ENCODE measurements at places on chromosomes 5 and 9.

- DNase-seq, result no peak
Measured at GRCh38 chr5:169545762-169546161, 37.8 kb upstream of the SPDL1 start.

DNA sequence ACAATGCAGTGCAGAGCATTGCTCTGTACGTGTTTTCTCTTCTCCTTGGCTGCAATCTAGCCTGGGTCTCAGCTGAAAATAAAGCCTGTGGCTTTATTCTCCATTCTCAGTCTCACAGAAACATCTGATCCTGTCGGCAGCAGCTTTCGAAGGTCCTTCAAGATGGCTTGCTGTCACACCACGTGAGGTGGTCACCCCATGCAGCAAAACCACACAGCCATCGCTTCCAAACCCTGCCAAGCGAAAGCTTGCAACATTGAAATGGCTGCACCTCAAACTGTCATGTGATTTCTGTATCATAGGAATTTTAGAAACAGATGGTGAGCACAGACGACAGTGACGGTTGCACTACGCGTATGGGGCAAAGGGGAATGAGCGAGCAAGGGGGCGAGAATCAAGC is 98.5 kb upstream of the SMARCA2 start:
- no peak for DNase-seq

DNA sequence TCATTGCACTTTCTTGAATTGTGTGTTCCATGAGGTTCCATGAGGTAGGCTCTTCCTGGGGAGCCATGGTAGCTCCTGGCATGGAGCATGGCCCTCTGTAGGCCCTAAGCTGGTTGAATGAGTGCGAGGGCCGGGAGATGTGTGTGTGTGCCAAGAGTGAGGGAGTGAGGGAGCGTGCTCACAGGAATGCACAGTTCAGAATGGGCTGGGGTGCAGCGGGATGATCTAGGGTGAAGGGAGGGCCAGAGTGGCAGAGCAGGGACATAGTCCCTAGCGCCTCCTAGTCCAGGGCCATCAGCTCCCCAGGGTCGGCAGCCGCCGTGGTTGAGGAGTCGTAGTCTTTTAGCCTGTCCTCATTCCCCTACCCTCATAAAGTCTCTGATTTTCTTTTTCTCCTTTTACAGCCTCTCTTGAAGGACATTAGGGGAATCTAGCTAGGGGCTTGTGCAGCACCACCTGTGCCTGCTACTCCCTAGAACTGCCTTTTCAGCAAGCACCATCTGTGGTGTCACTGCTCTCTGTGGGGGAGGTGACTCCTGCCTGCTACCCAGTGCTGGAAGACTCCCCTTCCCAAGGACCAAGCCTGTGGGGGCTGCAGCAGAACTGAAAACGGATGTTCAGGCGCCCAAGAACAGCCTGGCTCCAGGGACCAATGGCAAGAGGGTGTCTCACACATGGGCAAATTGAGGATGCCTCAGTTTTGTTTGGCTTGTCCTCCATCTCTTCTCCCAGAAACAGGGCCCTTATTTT is 65.3 kb upstream of the PPARGC1B start:
- no peak for DNase-seq

GRCh38 chr9:93268551-93269314 is 84.8 kb downstream of the WNK2 start:
- DNase-seq, result peak; percentile 43

GRCh38 chr5:153714798-153715197 is 224.3 kb downstream of the GRIA1 start:
- DNase-seq, result no peak

- no peak for DNase-seq
Measured at GRCh38 chr5:95448789-95449188, 57.6 kb downstream of the FAM81B start.

DNA sequence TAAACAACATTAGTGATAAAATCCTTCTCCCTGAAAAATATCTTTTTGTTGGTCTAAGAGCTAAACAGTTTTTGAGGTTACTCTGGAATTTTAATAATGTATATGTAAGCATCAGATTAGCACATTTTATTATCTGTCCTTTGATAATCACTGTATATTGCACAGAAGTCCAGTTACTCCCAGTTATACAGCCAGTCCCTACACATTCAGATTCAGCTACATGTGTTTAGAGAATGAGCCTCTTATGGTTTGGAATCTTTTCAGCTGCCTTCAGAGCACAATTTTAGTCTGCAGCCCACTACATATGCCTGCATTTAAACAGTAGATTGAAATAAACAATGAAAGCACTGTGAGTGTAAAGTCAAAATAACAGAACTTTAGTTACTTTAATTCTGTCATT is 438.2 kb downstream of the ARHGEF28 start:
- no peak for DNase-seq

DNA sequence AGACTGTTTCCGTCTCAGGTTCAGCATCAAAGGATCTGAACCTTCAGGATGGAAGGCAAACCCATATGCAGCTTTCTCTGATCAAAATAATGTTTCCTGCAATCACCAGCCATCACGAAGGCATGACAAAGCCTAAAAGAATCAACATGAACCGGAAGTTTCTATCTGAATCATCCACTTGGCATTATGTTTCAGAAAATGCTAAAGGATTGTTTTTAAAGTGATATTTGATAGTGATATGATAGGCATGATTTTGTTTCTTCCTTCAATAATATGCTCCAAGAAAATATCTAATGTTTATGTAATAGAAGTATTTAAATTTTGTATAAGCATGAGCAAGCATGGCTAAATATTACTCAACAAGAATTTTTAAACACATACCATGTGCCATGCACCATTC is 219.6 kb downstream of the PLK2 start:
- DNase-seq, result no peak

DNA sequence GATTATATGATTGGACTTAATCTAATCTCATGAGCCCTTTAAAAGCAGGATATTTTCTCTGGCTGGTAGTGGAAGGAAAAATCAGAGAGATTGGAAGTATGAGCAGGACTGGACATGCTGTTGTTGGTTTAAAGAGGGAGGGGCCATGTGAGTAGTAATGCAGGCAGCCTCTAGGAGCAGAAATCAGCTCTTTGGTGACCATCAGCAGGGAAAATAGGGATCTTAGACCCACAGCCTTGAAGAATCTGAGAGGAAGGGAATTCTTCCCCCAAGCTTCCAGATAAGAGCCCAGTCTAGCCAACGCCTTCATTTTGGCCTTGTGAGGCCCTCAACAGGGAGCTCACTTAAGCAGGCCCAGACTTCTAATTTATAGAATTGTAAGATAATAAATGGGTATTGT is 9.5 kb downstream of the SH3GL2 start:
- DNase-seq, result no peak

GRCh38 chr9:93898502-93899426 is 56.4 kb downstream of the BARX1 start:
- DNase-seq, result peak; percentile 17

DNA sequence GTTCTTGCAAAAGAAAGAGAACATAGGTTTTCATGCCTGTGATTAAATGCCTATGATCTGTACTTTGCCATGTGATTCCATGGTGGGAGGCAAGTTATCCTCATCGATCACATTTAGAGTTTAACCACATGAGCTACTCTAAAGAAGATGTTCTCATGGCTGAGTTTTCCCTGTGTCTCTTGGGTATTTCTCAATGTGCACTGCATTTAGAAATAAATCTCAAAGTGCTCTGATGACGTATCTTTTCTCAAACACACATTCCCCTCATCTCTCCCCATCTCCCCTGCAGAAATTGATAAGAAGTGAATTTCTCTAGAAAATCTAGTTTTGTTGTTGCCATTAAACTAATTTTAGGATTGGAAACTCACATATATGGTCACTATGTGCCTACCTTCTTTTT is 282.2 kb downstream of the SEMA5A start:
- no peak for DNase-seq

DNA sequence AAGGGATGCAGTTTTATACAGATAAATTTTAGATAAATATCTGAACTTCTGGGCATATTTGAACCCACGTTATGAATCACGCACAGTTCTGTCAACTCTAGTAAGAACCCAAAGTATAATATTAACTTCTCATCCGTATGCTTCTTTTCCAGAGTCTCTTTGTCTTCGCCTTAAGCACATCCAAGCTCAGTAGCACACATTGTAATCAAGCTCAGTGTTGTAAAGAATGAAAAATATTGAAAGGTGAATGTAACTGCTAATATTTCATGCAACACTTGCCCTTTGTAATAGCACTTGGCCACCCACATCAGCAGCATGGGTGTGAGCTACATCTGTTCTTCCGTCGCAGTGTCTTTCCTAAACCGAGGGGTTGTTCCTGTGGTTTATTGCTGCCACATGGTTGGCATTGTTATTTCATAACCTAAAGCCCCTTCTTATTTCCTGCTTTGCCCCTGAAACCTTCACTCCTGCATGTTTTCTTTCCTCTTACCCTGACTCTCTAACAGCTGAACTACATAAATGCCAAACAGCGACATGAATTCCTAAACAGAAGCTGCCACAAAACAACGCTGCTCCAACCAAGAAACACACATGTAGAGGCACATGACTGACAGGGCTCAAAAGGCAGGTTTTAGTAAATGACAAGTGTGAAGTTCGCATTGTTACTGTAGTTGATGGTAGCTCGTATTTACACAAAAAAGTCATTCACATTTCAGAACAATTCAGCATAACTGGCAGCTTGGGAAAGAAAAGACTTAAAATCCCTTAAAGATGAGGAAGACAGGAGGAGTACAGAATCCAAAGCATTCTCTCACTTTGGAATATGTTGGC is 190.1 kb upstream of the MEF2C start:
- no peak for DNase-seq

GRCh38 chr9:91302831-91303230 is 58.9 kb downstream of the AUH start:
- no peak for DNase-seq

- no peak for DNase-seq
Measured at GRCh38 chr5:96919754-96920197, 16.1 kb upstream of the LNPEP start.

DNA sequence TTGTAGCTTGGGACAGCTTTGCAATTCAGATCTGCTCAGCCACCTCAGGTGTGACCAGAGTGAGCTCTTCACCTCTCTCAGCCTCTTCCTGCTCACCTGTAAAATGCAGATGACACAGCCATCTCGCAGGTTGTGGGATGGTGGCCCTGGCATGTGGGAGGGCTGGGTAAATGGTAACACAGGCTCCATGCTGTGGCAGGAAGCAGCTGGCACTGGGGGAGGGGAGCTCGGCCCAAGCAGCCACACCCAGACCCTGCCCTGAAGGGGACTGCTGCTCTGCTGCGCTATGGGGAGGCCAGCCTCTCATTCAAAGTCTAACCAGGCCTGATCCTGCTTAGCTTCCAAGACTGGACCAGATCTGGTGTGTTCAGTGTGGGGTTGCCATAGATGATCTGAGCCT is 24.1 kb downstream of the PHF2 start:
- DNase-seq, result no peak

GRCh38 chr5:171023508-171023907 is 161.7 kb downstream of the RANBP17 start:
- no peak for DNase-seq

DNA sequence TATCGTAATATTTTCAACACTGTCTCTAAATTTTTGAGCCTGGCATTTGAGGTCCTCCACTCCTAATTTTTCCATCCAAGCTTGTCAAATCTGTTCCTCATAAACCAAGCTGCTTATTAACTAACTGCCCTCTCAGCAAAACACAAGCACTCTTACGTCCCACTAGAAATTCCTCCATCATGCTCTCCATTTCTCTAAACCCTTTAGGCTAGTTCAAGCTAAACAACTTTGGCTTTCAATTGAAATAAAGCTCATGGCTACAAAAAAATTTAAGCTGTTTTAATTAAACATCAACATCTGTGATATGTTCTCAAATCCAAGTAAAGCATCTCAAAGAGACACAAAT is 45.7 kb downstream of the RNF145 start:
- DNase-seq, result no peak

DNA sequence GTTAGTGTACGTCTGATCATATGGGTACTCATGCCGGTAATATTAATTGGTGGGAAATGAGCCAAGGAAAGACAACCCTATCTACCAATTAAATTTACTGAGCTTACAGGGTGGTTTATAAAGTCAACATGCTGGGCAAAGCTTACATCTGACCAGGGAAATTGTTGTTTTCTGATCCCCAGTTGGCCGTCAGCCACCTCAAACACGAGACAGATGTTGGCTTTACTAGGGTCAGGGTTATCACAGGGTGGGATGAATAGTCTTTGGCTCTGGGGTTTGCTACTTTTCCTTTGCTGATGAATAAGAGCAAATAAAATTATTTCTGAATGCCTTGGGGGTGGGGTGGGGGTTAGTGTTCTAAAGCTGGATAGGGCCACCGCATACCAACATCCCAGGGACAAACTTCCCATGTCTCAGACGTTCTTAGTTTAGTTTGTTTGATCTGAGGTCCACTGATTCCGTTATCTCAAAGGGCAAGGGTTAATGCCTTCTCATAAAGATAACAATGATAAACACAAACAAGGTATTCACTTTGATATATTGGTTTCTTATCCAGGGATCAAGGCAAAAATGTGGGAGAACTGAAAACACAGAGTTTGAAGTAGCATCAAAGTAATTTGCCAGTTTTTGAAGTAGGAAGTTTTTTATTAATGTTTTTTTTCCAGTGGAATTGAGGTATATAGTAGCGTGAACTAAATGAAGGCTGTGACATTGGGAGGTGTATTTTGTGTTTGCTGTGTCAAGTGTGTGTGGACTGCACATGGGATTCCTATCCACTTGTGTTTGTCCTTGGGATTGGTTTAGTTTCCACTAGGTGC is 109.1 kb upstream of the RPS23 start:
- DNase-seq, result no peak

GRCh38 chr5:146474065-146474464 is 26.9 kb downstream of the TCERG1 start:
- DNase-seq, result no peak

DNA sequence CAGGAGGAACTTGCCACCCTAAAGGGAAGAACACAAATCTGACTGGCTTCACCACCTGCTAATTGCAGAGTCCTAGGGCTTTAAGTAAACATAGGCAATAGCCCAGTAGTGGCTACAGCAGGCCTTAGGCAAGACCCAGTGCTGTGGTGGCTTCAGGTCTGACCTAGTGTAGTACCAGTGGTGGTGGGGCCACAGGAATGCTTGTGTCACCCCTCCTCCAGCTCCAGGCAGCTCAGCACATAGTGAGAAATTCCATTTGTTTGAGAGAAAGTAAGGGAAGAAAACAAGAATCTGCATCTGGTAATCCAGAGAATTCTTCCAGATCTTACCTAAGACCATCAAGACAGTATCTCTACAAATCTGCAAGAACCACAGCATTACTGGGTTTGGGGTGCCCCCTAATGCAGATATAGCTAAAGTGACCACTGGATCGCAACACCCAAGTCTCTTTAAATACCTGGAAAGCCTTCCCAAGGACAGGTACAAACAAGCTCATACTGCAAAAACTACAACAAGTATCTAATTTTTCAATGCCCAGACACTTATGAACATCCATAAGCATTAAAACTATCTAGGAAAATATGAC is 102.6 kb upstream of the TRPM3 start:
- DNase-seq, result no peak

GRCh38 chr5:57953792-57954191 is 471.2 kb upstream of the ACTBL2 start:
- no peak for DNase-seq

GRCh38 chr9:112848316-112849151 is 42.1 kb downstream of the SLC46A2 start:
- DNase-seq, result no peak

Measured in GM12892 (cell line).